ENCODE measurements at places on chromosomes 1 and 21.

- ATAC-seq: no peak
Measured at GRCh38 chr1:84245563-84245962, 55.9 kb upstream of the SAMD13 start.

GRCh38 chr1:205692423-205692822 lies 12.1 kb upstream of the SLC45A3 start:
- no peak for ATAC-seq

- ATAC-seq: no peak
Measured at GRCh38 chr1:231953660-231954059, 327.1 kb downstream of the DISC1 start.

GRCh38 chr1:56025942-56026341 lies 553.4 kb downstream of the PLPP3 start:
- no peak for ATAC-seq

DNA sequence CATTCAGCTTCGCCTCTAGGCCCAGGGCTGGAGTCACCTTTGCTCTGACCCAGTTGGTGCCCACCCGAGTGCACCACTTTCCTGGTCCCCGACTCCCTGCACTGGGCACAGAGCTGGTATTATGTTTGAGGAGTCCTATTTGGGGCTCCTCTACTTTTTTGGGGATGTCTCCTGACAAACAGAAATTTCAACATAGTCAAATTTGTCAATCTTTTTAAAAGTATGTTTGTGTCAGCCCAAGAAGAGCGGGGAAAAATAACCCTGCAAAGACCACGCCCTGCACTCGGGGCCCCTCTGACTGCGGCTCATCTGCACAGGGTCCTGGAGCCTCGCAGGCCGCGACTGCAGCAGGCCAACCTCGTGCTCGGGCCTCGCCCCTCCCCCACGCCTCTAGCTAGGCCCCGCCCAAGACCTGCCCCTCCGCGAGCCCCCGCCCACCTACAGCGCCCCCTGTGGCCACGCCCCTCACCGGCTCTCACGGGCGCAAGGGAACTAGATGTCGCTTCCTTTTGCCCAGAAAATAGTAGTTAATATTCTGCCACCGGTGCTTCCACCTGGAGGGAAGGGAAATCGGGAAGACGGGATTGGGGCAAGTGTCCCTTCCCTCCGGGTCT lies 11.4 kb downstream of the FAM229A start:
- peak; percentile 58 for ATAC-seq

DNA sequence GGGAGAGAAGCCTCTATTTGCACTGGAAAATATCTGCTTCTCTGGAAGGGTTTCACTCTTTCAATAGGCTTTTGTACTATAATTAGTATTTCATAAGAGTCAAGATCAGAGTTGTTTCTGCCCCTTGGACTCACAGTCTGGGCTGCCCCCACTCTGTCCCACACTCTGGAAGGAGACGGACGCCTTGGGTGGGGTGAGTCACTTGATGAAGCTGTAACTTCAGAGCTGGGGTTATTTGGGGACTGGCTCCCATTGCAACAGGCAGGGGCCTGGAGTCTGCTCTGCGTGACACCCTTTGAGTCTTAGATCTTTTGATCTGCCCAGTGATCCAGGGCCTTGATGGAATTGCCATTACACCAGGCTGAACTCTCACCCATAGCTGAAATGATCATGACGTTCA lies 4.0 kb upstream of the KCNA10 start:
- no peak for ATAC-seq

GRCh38 chr1:111541721-111542120 lies 38.3 kb upstream of the ADORA3 start:
- ATAC-seq: no peak

- no peak for ATAC-seq
Measured at GRCh38 chr21:30193201-30193600, 22.7 kb downstream of the CLDN8 start.

GRCh38 chr21:31372471-31372765 lies 28.4 kb upstream of the TIAM1 start:
- ATAC-seq: no peak

DNA sequence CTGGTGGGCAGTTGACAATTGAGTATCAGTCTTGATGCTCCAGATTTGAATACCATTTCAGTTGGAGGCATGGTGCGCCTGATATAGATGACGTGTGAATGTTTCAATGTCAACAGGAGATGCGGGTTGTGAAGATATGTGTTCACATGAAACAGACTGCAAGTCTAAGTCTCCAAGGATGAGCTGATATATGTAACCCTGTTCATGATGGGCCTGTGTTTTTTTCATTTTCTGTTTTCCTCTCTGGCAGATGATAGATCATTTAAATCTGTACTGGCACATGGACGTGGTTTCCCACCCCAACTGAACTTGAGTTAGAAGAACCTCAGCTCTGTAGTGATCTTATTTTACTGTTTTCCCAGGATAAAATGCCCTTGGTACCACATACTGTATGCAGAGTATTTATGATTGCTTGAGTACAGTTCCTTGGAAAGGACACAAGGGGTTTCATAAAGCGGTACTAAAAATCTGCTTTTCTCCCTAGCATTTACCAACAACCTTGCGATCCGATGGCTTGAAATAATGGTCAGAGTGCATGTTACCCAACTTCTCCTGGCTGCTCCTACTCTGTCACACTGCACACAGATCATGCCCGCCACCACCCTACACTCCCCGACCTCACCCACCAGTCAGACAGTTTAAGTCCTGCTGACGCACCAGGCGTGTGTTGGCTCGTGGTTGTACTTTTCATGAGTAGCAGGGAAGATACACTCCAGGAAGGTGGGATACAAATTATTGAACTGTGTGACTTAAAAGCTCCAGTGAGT lies 131.1 kb downstream of the NFIA start:
- ATAC-seq: no peak

- no peak for ATAC-seq
Measured at GRCh38 chr1:92987462-92987861, 26.2 kb upstream of the DIPK1A start.

- ATAC-seq: no peak
Measured at GRCh38 chr1:113990530-113990929, 11.3 kb downstream of the OLFML3 start.

GRCh38 chr1:87178441-87178840 lies 150.2 kb upstream of the LMO4 start:
- no peak for ATAC-seq

DNA sequence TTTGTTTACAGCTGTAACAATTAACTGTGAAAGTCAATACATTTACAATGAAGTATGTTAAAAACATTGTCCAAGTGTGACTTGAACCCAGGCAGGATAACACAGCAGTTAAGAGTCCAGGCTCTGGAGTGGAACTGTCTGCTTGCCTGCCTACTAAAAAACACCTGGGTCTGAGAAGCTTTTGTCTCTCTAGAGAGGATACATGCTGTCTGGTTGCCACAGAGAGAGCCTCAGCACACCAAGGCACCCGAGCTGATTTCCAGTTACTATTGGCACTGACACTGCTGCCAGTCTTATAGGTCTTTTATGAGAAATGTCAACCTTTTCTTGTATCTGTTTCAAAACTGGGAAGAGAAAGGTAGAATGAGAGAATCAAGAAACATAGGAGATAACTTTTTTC lies 20.2 kb upstream of the RALGPS2 start:
- no peak for ATAC-seq

- no peak for ATAC-seq
Measured at GRCh38 chr21:16796776-16797175, 716.1 kb upstream of the CXADR start.

DNA sequence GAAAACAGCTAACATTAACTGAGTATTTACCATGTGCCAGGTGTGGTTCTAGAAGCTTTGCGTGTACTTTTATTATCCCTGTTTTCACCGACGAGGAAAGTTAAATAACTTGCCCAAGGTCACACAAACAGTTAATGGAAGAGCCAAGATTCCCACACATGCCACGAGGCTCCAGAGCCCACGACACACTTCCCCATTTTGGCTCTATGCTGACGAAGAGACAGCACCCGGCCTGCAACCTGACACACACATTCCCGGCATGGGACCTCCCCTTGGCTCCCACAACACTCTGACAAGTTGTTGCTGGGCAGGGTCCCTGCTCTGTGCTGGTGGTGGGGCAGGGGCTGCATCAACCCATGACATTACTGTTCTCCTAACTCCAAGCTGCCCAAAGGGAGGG lies 52.8 kb downstream of the RAP1GAP start:
- no peak for ATAC-seq

GRCh38 chr1:214467078-214467585 lies 84.3 kb downstream of the PTPN14 start:
- ATAC-seq: no peak

DNA sequence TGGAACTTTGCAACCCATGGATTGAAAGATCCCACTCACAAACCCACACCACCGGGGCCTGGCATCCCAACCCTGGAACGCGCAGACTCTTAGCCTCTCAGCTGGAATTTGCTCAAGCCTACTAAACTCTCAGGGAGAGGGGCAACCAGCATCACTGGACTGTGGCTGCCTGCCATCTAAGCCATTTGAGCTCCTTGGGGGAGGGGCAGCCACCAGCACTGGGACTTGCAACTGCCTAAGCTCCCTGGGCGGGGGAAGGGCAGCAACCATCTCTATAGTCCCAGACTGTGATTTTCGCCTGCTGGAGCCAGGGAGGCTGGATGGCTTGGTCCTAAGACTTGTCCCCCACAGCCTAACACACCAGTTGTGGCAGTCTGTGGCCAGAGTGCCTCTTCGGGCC lies 122.3 kb downstream of the SNX7 start:
- ATAC-seq: no peak

- no peak for ATAC-seq
Measured at GRCh38 chr21:39663066-39663465, 50.3 kb downstream of the B3GALT5 start.

DNA sequence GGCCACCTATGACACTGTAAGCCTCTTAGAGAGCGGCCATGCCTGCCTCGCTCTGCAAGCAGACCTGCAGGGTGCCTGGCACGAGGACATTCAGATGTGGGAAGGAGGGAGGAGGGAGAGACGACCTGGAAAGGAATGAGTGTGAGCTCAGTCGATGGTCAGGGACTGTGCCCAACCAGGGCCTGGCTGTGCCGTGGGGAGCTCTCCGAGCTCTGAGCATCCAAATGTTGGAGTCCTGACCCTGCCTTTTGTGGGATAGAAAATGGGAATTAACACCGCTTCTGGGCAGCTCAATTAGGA lies 7.3 kb downstream of the CSTB start:
- ATAC-seq: no peak

- ATAC-seq: no peak
Measured at GRCh38 chr1:185289880-185290279, 27.2 kb downstream of the IVNS1ABP start.

- no peak for ATAC-seq
Measured at GRCh38 chr1:219784660-219785381, 143.5 kb downstream of the SLC30A10 start.

DNA sequence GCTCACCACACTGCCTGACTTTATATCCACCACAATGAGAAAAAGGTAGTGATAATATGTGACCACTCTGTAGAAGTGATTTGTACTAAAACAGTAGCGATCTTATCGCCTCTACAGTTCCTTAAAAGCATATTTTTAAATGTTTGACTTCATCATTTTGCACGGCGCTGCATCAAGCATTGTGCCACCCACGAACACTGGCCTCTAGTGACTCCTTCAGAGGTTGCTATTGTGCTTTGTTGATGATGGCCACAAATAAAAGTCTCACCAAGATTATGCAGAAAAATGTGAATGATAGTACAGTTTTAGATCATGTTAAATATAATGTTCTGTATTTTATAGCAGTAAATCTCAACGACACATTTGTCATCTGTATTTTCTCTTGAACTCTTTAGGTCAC lies 186.5 kb upstream of the NCAM2 start:
- no peak for ATAC-seq

DNA sequence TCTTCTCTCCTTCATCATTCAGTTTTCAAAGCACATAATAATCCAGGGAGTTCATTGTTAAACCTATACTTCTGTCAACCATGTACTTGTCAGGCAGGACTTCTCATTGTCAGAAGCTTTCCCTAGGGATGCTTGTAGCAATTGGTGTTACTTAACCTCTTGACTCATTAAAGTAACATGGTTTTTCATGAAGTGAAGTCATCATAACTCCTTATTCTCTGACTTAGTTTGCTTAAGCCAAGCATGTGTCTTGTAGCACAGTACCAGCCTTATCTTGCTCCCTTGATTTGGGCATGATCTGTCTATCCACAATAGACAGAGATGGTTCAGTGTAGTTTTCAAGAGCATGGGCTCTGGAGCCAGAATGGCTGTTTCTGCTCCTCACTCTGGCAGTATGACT lies 45.3 kb downstream of the LRIG2 start:
- no peak for ATAC-seq

- no peak for ATAC-seq
Measured at GRCh38 chr1:119954476-119955422, 58.4 kb upstream of the ADAM30 start.

DNA sequence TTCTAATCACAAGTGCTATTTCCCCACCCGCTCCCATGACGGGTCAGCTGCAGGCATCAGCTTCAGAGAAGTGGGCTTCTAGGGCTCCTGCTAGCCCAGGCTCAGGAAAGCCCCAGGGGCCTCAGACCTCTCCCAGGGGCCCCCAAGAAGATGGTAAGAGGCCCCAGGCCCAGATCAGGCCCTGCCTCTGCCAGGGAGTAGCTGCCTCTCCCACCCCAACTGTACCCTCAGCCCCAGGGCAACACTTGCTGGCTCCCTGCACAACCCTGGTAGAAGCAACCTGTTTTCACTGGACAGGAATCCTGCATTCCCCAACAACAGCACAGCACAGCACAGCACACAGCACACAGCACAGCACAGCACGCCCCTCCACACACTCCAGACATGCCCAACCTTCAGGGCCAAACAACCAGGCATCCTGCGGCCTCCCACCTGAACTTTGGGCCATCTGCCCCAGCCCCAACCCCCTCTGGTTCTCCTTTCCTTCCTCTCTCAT lies 6.5 kb downstream of the BLACAT1 start:
- ATAC-seq: no peak

GRCh38 chr1:78048446-78048845 lies 2.7 kb downstream of the GIPC2 start:
- no peak for ATAC-seq

DNA sequence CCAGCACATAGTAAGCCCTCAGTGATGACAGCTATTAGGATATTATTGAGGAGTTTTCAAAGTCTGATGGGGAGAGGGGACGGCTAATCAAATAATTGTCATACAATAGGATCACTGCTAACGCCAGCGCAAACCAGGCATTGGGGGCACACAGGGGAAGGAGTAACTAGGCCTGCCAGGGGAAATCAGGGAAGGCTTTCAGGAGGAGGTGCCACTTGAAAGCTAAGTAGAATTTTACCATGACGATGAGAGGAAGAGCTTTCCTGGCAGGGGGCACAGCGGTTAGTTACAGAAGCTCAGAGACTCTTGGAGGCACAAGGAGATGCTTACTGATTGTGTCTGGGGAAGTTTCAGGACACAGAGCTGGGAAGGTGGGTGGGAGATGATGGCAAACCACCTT lies 47.2 kb upstream of the LAPTM5 start:
- no peak for ATAC-seq

GRCh38 chr1:165884009-165884689 lies 56.7 kb downstream of the UCK2 start:
- ATAC-seq: no peak

Data from activated CD4-positive, CD25-positive, alpha-beta regulatory T cell treated with anti-CD3 and anti-CD28 coated beads, Interleukin-2, amount 50 U/mL, for 24 hours (primary cell).